ENCODE measurements at places on chromosomes 12 and 14.

DNA sequence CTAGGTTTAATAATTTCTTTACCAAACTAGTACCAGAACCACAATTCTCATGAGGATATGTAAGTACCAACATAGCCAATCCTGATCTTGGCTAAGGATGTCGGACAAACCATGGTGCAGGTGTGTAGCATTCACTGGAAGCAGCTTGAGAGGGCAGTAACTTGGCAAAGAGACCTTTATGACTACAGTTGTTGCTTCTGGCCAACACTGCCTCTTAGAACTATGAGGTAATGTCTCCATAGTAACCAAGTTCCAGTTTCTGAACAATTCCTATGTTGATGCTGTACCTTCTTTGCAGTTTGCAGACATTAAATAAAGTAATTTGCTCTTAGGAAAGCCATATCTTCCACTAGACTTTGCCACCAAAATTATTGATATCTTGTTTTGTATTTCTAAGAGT lies at the start of gene LMNTD1:
Gene LMNTD1, minus strand, starts transcription at position 186 of the 400 bp plus-strand sequence. CDS start 324 bp downstream, outside the sequence.
- no peak for DNase-seq

GRCh38 chr12:47235258-47236040 lies 155.7 kb upstream of the AMIGO2 start:
- no peak for DNase-seq

DNA sequence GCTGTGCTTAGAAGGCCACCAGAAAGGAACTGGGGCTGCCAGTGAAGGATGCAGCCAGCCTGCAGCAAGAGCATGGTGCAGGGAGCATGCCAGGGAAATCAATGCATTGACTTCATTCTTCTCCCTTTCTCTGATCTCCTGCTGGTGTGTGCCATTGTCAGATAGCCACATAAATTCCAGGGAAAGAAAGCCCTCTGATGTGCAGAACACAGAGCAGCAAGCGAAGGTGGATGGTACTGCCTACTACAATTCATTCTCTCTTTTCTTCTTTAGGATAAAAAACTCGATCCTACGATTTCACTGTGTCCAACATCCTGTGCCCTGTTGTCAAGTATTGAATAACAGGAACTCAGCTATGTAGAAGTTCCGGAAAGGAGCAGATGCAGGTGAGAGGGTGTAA lies 446.7 kb upstream of the TMEM132C start:
- no peak for DNase-seq

DNA sequence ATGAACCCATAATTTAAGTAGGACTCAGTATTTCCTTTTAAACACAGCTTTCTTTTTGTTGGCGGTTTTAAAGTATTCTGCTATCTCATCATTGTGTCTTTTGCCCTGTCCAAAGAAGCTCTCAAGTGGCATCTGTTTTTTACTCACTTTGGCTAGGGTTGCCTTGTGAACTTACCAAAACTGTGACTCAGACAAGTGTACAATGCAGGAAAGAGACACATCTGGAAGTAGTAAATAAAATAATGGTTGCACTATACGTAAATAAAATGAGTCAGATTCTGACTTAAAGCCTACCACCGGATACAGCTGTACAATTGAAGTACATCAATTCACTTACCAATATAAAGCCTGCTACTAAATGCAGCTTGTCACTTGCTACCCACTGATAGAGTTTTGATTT lies 619.2 kb upstream of the LRFN5 start:
- DNase-seq = no peak

GRCh38 chr12:5899675-5900074 lies 45.4 kb downstream of the ANO2 start:
- DNase-seq = no peak

DNA sequence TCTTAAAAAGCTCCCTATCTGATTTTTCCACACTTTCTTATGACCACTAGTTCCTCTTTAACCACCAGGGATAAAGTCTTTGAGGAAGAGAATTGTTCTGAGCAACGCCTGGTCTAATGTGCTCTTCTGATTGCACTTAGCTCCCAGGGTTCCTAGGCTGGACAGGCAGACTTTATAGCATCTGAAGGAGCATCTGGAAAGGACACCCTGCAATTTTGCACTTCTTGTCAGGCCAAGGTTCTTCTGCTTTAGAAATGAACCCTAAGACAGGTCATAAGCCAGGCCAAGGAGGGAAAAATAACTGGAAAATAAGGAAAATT lies 126.3 kb downstream of the KTN1 start:
- no peak for DNase-seq

GRCh38 chr14:97411938-97412612 lies 614.9 kb downstream of the VRK1 start:
- DNase-seq = no peak

Data from pons (tissue), 1 donor.